ENCODE measurements at places on chromosomes 4 and X. TPM values are rescaled to one million over a fixed set of nuclear protein-coding genes. Genes with fewer than 3 reads are reported as not detected.

- DNase-seq, result no peak
These were observed 286.9 kb upstream of the FGF16 start for GRCh38 chrX:77160301-77160700.

The ARSJ gene
- 6.0 TPM for polyA plus RNA-seq

DNA sequence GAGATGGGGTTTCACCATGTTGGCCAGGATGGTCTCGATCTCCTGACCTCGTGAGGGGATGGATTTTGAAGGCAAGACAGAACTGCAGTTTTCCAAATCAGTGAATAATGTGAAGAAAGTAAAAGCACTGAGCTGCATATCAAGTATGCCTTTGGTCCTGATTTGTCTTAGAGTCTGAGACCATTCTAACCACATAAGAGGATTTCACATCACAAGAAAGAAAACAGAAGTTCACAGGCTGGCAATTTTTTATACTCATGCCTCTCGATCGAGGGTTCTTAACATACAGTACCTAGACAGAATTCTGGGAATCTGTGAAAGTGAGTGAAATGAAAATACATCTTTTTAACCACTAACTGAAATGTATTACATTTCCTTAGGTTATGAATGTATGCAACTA, 23.3 kb downstream of the CHIC2 start:
- no peak for DNase-seq

DNA sequence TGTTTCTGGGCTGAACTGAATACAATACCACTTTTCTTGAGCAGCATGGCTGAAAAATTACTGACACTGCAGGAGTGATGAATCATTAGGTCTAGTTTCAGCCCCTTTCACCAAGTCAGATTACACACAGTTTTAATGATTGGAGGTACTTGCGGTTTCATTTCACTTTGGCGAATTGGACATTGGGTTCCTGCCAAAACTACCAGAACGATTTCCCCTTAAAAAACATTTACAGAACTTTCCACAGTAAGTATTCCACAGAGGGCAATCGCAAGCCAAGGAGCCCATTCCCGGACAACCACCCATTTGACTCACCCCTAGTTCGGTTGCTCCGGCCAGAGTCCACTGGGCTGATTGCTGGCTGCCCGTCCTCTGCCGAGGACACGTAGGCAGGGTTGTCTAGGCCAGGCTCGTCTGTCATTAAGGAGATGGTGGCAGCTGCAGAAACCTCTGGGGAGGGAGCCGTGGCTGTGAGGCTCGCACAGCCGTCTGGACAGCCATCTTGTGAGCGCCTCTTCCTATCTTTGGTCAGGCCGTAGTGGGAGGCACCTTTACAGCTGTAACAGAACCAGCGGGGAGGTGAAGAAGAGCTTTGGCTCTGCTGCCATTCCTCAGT, 83.5 kb downstream of the LNX1 start:
- DNase-seq, result peak; percentile 74

- DNase-seq, result no peak
These were observed 93.2 kb upstream of the ATP8A1 start for GRCh38 chr4:42750091-42750490.

The GUCY1B1 gene
- 23.9 TPM for polyA plus RNA-seq

GRCh38 chr4:80187677-80188076, 9.6 kb upstream of the PRDM8 start:
- DNase-seq, result no peak

- DNase-seq, result peak; percentile 15
These were observed 81.4 kb downstream of the FBXW7 start for GRCh38 chr4:152454398-152455011.

The LDOC1 gene
- 39.5 TPM for polyA plus RNA-seq

DNA sequence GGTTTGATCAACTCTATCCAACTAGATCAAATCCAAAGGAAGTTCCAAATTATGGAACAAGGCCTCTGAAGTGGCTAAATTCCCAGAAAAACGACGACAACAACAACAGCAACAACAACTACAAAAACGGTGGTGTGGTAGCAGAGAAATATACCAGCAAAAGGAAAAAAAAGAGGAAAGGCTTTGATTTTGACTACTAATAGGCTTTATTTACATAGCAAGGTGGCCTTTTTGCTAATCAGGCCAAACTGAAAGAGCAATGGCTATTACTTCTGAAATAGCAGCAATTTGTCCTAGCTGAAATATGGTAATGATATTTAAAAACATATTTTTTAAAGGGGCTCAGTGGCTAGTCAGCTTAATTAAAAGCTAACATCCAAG, 40.8 kb upstream of the TMPRSS11E start:
- no peak for DNase-seq

The ZNF81 gene
- polyA plus RNA-seq, result 4.7 TPM

DNA sequence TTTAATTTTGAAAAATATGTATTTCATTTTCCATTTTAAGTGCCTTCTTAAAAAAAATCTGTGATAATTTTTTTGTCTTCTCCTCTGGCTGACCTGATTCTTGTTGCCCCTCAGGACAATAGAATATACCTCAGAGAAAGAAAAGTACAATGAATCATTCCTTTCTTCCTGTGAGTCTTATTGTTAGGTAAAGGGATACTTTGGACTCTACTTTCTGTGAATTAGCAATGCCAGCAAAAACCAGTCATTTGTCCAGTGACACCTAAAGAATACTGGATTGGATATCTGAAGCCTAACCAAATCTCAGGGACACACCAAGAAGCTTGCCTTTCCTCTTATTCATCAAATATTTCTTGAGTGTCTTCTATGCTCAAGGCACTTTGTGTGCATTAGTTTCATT, 102.1 kb downstream of the AREG start:
- DNase-seq, result no peak

- peak; percentile 42 for DNase-seq
These were observed 685 bp upstream of the NDNF start for GRCh38 chr4:121073004-121073435.

GRCh38 chrX:154419189-154419588, 7.8 kb downstream of the TAFAZZIN start:
- DNase-seq, result no peak

The ODAM gene
- not detected for polyA plus RNA-seq

All from muscle of back (tissue), 13 donors.